ENCODE measurements at places on chromosomes 12 and 14.

DNA sequence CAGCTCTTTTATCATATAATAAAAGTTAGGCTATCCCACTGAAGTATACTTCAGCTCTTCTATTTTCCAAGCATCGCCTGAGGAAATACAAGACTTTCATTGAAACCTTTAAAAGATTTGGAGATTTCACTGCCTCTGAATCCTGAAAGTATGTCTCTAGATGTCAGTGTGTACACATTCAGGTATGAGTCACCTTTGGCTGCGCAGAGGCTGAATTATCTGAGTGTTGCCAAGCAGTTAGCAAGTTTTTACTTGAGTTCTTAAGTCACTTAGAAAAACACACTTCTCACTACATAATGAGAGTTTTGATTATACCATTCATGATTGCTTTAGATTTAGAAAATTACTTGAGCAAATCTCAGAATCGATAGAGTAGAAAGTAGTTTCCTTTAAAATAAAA is 210.3 kb downstream of the TMTC2 start:
- DNase-seq = peak; percentile 65

GRCh38 chr14:39229222-39229543 is 4.5 kb upstream of the MIA2 start:
- DNase-seq = no peak

DNA sequence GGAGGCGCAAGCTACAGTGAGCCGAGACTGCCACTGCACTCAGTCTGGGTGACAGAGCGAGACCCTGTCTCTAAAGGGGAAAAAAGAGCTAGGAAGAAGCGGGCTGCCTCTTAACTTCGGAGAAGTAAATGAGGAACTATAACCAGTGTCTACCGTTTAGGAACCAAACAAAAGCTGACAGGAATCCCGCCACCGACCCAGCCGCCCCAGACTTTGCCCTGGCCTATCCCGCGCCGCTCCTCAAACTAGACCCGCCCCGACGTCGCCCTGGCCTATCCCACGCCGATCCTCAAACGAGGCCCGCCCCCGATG is 568 bp upstream of the SIVA1 start:
- DNase-seq = no peak

- DNase-seq = no peak
These were observed 186.1 kb downstream of the SLC2A13 start for GRCh38 chr12:39919790-39920189.

GRCh38 chr14:68779761-68780323 is 13.0 kb downstream of the ZFP36L1 start:
- no peak for DNase-seq

DNA sequence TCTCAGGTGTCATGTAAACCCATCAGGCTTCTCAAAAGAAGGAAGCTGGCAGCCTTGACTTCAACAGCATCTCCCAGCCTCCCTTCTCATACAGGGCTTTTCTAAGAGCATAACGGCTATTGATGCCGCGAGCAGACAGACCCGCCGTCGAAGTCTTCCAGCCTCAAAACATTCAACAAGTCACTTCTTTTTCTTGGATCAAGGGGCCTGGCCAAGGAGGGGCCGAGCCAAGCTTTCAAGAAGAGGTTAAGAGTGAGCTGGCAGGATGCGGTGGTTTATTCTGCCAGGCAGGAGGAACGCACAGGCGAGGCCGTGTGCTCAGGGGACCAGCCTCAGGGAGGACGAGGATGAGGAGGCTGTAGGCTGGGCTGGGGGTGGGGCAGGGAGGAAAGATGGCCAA is 102.9 kb upstream of the RFLNA start:
- peak; percentile 16 for DNase-seq

DNA sequence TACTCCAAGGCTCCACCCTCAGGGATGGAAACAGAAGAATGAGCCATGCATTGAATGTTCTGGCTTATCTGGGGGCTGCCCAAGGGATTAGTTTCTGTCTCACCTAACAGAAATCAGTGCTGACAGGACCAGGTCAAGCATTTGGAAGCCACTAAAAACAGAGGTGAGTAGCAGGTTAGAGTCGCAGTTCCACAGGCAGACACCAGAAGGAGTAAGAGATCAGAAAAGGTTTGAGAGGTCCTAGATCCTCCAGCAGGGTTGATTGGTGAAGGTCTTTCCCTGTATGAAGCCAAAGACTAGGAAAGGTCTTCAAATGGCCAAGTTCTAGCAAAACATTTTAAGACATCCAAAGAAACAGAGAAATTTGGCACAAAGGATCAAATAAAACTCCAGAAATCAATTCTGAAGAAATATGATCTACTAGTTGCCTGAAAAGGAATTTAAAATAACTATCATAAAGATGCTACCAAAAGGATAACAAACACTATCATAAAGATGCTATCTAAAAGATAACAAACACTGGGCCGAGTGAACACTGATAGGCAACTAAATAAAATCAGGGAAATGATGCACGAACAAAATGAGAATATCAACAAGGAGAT is 19.5 kb upstream of the TTC9 start:
- no peak for DNase-seq

- DNase-seq = no peak
These were observed 355.5 kb downstream of the DIO2 start for GRCh38 chr14:79855789-79856188.

- DNase-seq = peak; percentile 94
These were observed 4.1 kb downstream of the CIPC start for GRCh38 chr14:77102154-77102553.

DNA sequence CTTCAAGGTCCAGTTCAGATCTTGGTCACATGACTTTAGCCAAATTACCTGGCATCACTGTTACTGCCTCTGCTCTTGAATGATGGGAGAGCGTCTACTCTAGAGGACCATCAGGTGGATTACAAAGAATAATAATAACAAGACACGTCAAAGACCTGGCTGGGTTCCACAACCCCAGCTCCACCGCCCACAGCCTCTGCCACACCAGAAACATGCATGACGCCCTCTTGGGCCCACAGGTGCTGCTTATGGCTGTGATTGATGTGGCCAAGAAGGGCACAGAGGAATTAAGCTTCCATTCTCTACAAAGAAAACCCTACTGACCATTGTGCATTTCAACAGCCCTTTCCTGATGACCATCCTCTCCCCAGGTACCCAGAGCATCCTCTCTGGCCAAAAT is 18.2 kb downstream of the SERPINA3 start:
- DNase-seq = no peak

- DNase-seq = no peak
These were observed 11.3 kb downstream of the MED13L start for GRCh38 chr12:116266168-116266601.

DNA sequence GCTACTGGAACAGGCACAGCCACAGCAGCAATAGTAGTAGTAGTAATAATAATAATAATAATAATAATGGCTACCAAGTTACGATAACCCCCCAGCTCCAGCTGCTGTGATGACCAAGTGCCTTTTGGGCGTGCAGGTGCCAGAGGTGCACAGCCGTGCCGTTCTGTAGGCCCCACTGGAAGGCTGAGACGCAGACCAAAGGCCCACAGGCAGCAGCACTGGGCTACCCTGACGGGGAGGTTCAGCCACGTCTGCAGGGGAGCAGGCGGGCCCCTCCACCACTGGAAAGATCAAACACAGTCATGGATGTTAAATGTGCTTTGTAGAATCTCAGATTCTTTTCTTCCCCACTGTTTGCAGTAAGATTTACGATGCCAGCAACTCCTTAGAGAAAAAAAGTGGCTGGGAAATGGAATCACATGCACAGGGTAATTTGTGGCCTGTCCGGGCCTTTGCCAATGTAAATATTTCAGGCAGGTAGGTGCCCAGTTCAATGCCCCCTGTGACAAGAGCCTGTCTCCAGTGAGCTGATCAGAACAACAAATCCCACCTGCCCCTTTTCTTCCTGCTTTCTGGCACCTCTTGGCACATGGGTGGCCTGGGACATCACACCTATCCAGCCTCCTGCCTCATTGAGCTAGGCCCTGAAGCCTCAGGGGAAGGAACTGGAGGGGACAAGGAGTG is 32.6 kb downstream of the CCDC85C start:
- no peak for DNase-seq

DNA sequence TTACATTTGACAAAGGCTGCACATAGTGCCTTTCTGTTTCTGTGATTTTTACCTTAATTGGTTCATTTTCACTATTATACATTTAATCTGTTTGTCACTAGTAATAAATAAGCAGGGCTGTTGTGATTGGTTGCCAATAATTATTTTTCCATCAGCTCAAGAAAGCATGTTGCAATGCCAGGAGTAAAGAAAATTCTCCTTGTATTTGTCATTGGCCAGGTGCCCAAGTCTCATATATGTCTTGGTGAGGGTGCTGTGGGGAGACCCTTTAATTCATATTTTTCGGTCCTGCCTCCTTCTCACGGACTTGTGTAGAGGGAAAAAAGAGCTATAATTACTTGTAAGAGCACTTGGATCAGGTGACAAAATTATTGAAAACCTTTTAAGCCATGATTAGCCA is 108.0 kb downstream of the KITLG start:
- DNase-seq = no peak

GRCh38 chr14:88188745-88189416 is 134.2 kb downstream of the KCNK10 start:
- DNase-seq = no peak

DNA sequence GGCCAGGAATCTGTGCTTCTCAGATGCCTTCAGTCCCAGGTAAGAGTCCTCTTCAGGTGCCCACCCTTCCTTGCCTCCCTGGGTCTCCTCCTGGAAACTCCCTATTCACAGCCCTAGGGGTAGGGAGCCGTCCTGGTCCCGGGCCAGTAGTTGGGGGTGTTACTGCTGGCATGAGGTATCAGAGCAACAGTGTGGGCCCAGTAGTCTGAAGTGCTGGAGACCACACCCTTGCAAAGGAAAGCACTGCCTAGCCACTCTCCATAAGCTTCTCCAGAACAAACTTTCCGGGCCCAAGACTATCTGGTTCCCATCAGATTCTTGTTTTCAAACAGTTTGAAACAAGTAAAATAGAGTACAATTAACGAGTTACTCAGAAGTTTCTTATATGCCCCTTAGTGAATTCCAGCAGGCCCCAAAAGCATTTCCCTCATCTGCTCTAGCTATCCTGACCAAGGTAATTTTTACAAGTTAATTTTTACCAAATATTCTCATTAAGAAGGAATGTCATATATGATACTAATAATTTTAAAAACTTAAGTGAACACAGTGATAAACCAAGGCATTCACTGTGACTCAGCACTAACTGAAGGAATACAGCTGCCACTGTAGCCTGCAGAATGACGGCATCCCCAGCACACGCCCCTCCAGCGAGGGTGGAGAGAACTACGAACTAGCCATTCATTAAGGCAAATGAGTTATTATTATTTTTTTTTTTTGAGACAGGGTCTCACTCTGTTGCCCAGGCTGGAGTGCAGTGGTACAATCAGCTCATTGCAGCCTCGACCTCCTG is 49.4 kb downstream of the MOK start:
- DNase-seq = no peak
